ENCODE measurements at places on chromosomes 12 and 14. TPM values are rescaled to one million over a fixed set of nuclear protein-coding genes. Genes with fewer than 3 reads are reported as not detected.

KIAA0586 gene
- total RNA-seq = 13.8 TPM

- H3K4me1 ChIP-seq = peaks cover 17% of the 10 kb centered on the region
- no peak overlapping the region for H3K4me3 ChIP-seq
- H3K27ac ChIP-seq = no peak overlapping the region
- no peaks in the 10 kb centered on the region for H3K27me3 ChIP-seq
- H3K36me3 ChIP-seq = no peaks in the 10 kb centered on the region
Measured at GRCh38 chr12:40015345-40015744, 90.5 kb downstream of the SLC2A13 start.

DNA sequence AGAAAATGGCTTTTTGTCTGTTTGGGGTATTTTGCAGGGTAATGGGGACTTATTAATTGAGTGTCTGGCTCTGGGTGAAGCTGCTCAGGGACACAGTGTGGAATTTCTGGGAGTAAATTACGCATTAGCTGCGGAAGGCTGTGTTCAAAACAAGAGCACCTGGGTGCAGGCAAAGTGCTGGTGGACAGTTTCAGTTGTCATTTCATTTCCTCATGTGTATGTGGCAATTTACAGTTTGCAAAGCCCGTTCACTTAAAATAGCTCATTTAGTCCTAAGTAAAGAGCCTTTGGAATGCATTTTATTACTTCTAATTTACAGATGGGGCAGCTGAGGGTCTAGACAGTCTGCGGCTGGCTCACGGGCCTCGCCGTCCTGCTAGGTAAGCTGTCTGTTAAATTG is 546.8 kb downstream of the BCL11B start:
- no peak overlapping the region for H3K4me3 ChIP-seq
- no peaks in the 10 kb centered on the region for H3K36me3 ChIP-seq
- no peak overlapping the region for H3K27ac ChIP-seq
- H3K27me3 ChIP-seq = peaks cover 7% of the 10 kb centered on the region
- no peaks in the 10 kb centered on the region for H3K4me1 ChIP-seq

DNA sequence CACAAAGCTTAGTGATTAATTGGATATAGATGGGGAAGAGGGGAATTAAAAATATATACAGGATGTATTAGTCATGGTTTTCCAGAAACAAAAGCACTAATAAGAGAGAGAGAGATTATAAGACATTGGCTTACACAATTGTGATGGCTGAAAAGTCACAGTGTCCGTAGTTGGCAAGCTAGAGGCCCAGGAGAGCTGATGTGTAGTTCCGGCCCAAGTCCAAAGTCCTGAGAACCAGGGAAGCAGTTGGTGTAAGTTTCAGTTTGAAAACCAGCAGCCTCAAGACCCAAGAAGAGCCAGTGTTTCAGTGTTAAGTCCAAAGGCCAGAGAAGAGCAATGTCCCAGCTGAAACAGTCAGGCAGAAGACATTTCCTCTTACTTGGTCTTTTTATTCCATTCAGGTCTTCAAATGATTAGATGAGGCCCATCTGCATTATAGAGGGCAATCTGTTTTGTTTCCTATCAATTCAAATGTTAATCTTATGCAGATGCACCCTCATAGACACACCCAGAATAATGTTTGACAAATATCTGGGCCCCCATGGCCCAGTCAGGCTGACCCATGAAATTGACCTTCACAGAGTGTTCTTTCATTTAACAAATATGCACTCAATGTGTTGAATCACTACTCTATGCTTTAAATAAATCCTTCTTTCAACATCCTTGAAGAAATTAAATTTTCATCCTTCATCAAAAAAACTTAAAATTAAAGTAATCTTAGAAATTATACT is 67.2 kb upstream of the DIO2 start:
- no peak overlapping the region for H3K4me3 ChIP-seq
- H3K27ac ChIP-seq = no peak overlapping the region
- no peaks in the 10 kb centered on the region for H3K4me1 ChIP-seq

HOXC12 gene
- not detected for total RNA-seq

GRCh38 chr14:74202113-74202512 is 37.1 kb upstream of the VSX2 start:
- no peak for DNase-seq
- H3K36me3 ChIP-seq = peaks cover 30% of the 10 kb centered on the region
- no peak overlapping the region for H3K4me3 ChIP-seq
- H3K27me3 ChIP-seq = no peaks in the 10 kb centered on the region
- no peaks in the 10 kb centered on the region for H3K4me1 ChIP-seq

SLC4A8 gene
- 8.3 TPM for total RNA-seq

- H3K36me3 ChIP-seq = no peaks in the 10 kb centered on the region
- H3K4me3 ChIP-seq = no peak overlapping the region
- no peak overlapping the region for H3K27ac ChIP-seq
- no peaks in the 10 kb centered on the region for H3K4me1 ChIP-seq
Measured at GRCh38 chr14:50978529-50978871, 34.2 kb upstream of the PYGL start.

DNA sequence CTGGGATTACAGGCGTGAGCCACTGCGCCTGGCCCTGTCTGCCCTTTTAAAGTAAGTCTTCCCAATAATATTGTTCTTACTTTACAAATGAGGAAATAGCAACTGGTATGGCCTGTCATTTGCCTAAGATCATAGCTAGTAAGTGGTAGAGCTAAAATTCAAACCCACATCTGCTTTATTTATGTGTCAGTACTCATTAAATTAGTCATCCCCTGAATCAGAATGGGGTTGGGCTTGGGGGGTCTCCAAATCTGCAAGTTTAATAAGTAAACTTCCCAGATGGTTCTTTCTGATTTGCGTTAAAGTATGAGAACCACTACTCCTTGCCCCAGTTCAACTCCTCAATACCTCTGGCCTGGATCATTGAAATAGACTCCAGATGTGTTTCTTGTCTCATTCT is 96.2 kb downstream of the FAR2 start:
- no peaks in the 10 kb centered on the region for H3K36me3 ChIP-seq
- no peak overlapping the region for H3K27ac ChIP-seq
- no peaks in the 10 kb centered on the region for H3K27me3 ChIP-seq
- DNase-seq = no peak
- H3K4me1 ChIP-seq = peaks cover 35% of the 10 kb centered on the region
- H3K4me3 ChIP-seq = no peak overlapping the region

MAP1LC3B2 gene
- total RNA-seq = 1.9 TPM

GRCh38 chr12:111298582-111299436 is 70.1 kb downstream of the PHETA1 start:
- H3K27ac ChIP-seq = no peak overlapping the region
- H3K4me1 ChIP-seq = no peaks in the 10 kb centered on the region
- H3K36me3 ChIP-seq = no peaks in the 10 kb centered on the region

DNA sequence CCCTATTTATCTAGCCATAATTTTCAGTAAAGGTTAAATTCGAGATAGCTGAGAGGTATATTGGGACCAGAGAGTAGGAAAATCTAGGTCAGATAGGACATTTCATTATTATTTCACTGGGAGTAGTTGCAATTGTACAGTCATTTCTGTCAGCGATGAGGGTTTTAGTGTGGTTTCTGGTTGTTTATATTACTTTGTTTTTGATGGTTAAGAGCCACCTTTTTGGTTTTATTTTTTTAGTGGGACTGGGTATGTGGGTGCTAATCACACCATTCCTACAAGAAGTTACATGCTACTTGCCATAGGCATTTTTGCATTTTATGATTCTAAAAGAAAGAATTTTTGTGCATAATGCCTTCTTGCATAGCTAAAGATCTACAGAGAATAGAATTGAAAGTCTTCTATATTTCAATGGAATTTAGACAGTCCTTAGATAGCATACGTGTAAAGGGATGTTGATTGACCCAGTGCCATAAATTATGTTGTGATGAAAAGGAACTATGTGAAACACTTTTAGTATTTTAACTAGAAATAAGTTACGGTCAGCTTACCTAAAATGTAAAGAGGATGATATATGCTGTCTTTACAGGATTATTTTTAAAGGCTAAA is 85.2 kb downstream of the KTN1 start:
- no peak overlapping the region for H3K4me3 ChIP-seq
- no peak for DNase-seq
- H3K4me1 ChIP-seq = no peaks in the 10 kb centered on the region
- no peaks in the 10 kb centered on the region for H3K27me3 ChIP-seq
